ENCODE measurements at places on chromosomes 6 and 20.

DNA sequence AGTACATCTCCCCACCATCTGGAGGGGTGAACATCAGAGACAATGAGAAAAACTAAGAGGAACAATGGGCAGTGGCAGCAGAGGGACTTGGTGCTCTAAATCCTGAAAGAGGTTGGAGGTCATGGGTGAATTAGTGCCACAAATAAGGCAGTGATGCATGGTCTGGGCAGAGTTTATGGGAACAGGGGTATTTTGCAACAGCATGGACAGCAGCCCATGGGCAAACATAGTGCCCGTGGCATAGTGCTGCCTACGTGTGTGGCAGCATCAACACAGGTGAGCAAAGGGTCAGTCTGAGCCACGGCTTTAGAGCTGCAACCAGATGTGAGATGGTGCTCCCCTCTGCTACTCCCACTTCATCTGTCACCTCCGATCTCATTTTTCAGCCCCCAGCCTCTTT, 459.1 kb upstream of the CITED2 start:
- DNase-seq: no peak

GRCh38 chr6:109239160-109239559, 143.1 kb downstream of the CD164 start:
- DNase-seq: no peak

- no peak for DNase-seq
These were observed 60.5 kb downstream of the GJA10 start for GRCh38 chr6:89954721-89955148.

DNA sequence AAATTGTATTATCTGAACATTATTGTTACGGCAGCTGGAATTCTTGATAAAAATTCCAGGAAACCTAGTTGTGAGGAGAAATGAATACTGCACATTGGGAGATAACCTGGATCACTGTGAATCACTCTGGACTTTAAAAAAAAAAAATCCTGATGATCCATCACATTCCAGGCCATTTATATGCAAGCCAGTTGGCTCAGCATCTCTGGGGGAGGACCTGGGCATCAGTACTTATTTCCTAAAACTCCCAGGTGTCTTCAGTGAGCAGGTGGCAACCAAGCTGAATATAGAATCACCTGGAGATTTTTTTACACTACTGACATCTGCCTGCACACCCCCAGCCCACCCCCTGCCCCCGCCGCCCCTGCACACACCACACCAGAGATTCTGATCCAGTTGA, 39.1 kb upstream of the SIRT5 start:
- DNase-seq: no peak

- DNase-seq: no peak
These were observed 101.2 kb upstream of the TRAF3IP2 start for GRCh38 chr6:111706841-111707391.

DNA sequence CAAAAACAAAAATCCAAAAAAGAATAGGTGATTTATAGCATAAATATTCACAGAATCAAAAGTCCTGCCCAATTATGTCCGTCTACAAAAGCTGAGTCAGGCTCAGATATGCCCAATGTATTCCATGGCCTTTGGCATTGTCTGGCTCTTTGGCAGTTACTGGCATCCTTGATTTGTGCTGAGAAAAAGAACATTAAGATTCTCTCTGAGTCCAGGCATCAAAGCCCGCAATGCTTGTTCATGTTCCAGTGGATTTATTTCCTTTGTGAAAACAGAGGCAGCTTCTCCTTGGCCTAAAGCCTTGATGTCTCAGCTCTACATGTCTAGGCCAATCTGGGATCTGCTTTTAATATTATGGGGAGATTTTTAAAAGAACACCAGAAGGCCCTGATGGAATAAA, 76.1 kb upstream of the SLC4A11 start:
- DNase-seq: no peak

DNA sequence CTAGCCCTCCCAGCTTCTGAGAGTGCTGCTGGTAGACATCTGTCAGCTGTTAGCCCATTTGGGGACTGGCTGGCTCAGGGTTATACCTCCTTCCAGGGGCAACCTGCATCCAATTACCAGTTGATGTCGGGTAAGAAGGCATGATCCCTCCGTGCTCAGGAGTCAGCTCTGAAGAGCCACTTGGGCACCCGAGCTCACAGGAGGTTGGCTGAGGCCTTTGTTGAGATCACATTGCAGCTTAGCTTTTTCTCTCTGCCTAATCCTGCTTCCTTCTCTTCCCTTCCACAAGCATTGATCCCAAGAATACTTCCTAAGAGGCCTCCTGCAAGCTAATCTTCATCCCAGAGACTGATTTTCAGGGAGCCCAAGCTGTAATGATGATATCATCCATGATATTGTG, 35.5 kb downstream of the SCP2D1 start:
- DNase-seq: no peak

DNA sequence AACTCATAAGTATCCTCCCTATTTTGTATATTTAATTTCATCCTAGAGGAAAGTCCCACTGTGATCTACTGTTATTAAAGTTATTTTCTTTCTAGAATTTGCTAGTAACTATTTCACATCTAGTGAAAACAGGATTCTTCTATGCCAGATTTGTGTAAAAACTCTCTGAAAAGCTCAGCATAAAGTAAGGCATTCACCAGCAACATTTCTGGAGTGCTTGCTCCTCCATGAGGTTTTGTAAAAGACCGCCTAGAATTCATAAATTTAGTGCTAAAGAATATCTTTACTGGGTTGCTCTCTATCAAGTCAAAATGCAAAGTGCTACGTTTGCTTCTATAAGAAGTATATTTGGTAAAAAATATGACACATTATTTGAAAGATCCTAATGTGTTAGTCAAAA, 173.5 kb upstream of the IRAK1BP1 start:
- no peak for DNase-seq

GRCh38 chr20:42218621-42219374, 600.6 kb upstream of the CHD6 start:
- no peak for DNase-seq

Measured in activated T-helper 1 cell treated with anti-CD3 and anti-CD28 coated beads, Interleukin-2, amount 50 U/mL, for 16 hours (primary cell).